ENCODE measurements at places on chromosomes 12 and 14.

- DNase-seq = no peak
Measured at GRCh38 chr14:105299654-105300541, 903 bp downstream of the BRF1 start.

DNA sequence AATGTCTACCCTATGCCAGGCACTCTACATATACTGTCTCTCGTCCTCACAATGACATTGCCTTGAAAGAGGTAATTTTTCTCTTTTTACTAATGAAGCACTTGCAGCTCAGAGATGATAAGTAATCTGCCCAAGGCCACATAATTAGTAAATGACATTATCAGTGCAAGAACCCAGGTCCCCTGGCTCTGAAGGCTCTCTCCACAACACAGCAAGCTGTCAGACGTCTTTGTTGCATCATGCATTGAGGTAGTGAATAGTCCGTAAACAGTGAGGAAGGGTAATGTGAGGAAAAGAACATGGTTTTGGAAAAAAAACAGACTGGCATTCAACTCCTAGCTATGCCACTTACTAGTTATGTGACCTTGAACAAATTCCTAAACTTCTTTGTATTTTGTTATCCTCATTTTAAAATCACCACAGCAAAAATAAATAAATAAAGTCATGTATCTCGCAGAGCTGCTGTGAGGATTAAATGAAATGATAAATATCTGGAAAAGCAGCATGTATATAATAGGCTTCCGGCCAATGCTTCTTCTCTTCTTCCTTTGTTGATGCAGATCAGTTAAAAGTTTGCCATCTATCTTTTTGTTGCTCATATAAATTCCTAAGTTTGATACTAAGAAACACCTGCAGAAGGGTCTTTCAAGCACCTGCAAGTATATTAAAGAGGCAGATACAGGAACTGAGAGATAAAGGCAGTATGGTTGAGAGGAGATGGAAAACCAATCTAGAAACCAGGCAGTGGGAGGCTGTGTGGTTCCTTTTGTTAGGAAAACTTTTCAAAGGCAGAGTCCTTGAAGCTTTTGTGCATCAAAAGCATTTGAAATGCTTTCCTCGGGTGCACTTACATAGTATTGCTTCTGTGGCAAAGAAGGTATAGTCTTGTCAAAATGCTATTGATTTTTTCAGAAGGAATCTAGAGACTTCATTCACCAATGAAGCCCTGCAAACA, 82.8 kb downstream of the BTG1 start:
- no peak for DNase-seq

- DNase-seq = peak; percentile 29
Measured at GRCh38 chr12:122646517-122647217, 56.5 kb downstream of the HCAR2 start.

DNA sequence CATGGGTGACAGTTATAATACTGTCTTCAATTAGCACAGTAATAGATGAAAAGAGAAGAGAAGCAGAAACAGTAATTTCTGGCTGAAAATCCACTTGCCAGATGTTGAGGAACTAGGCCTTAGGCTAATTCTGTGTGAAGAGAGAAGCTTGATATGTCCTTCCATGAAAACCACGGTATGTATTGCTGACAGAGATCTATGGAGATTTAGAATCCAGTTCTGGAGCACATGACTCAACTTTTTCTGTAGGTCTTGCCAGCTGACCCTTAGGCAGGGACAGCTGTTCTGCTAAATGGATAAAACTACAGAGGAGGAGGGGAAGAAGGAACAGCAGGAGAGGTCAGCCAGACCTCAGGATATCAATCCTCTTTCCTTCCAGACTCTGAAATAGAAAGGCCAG, 211.5 kb downstream of the PRKD1 start:
- no peak for DNase-seq

DNA sequence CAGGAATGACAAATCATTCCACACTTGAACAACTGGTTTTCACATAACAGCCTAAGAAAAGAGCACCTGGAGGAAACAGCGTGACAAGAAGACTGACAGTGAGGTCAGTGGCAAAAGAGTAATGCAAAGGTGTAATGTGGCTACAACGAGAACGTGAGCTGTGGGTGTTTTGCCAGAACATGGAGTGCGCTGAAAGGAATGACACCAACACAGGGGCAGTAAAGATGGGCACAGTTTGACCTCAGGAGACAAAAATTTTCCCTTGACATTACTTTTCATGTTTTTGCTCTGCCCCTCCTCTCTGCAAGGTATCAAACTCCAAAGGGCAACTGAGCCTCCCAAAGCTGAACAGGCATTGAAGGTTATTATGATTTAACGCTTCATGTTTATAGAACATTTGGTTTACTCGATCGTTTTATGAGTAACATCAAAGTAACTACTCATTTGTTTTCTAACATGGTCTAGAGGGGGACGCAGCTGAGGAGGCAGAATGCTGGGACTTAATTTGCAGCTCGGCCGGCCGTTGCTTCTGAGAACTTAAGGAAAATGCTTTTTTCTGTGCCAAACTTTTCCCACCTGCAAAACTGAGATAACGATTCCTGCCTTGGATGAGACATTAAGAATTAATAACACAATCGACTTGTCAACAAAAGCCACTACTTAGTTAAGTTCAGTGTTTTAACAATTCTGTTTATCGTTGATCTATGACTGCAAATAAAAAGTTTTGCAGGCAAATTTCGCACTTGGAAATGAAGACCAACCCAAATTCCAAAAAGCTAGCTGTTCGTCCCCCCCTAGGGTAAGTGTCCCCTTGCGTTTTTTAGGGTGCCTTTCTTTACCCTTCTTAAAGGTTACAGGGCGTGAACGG, 954 bp downstream of the HAUS4 start:
- no peak for DNase-seq
